ENCODE measurements at places on chromosomes 2 and 18. TPM values are rescaled to one million over a fixed set of nuclear protein-coding genes. Genes with fewer than 3 reads are reported as not detected.
A peak's percentile ranks its signal among the peaks of the same experiment; 100 is the strongest.

GRCh38 chr2:130767408-130767775 lies 12.1 kb downstream of the AMER3 start:
- no peak overlapping the region for H3K4me3 ChIP-seq
- no peak overlapping the region for H3K27ac ChIP-seq
- no peaks in the 10 kb centered on the region for H3K27me3 ChIP-seq
- H3K4me1 ChIP-seq: peaks cover 14% of the 10 kb centered on the region
- no peaks in the 10 kb centered on the region for H3K36me3 ChIP-seq

- no peak for DNase-seq
- no peaks in the 10 kb centered on the region for H3K27me3 ChIP-seq
- H3K4me1 ChIP-seq: no peaks in the 10 kb centered on the region
- no peaks in the 10 kb centered on the region for H3K36me3 ChIP-seq
- H3K4me3 ChIP-seq: no peak overlapping the region
Measured at GRCh38 chr2:30366199-30366691, 80.8 kb upstream of the LCLAT1 start.

DNA sequence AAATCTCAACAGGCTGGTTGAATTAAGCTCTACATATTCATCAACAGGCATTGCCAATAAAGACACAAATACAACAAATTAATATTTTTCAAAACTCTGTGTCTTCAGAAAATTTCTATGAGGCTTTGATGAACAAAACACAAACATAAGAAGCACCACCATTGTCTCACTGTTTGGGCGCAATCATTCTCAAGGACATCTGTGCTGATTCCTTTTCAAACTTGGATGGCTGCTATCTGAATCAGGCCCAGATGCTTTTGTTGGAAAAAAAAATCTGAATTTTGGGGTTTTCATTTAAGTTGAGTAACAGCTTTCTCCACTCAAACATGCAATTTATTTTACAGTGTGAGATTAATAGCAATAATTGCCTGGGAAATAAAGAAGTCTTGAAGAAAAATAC lies 173.8 kb downstream of the NRXN1 start:
- H3K4me3 ChIP-seq: no peak overlapping the region
- H3K36me3 ChIP-seq: no peaks in the 10 kb centered on the region
- H3K27me3 ChIP-seq: no peaks in the 10 kb centered on the region
- no peaks in the 10 kb centered on the region for H3K4me1 ChIP-seq
- no peak overlapping the region for H3K27ac ChIP-seq

DNA sequence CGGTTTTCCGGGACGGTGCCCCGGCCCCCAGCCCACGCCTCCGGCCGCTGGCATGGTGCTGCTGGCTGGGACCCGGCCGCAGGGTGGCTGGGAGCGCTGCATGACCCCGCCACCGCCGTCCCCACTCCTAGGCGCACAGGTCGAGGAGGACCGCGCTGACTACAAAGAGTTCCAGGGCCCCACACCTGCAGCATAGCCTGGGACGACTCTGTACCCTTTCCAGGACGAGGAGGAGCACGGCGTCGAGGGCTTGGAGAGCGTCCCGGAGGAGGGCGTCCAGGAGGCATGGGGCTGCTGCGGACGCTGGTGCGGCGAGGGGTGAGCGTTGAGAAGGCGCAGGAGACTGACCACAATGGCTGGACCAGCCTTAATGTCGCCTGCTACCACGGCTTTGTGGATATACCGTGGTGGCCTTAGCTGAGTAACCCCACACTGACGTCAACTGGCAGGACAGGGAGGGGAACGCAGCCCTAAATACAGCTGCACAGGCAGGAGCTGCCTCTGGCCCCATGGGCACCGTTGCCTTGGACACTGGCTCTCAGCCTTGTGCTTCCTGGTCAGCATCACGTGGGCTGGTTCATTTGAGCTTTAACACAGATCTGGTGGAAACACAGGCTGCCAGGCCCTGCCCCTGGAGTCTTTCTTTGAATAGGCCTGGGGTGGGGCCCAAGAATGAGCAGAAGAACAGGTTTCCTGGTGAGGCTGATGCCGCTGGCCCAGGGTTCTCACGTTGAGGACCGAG lies 40.9 kb upstream of the TRIM43B start:
- peak; percentile 11 for DNase-seq
- no peaks in the 10 kb centered on the region for H3K4me1 ChIP-seq
- H3K4me3 ChIP-seq: peak overlapping the region; percentile 66
- H3K27ac ChIP-seq: no peak overlapping the region

- DNase-seq: no peak
- no peaks in the 10 kb centered on the region for H3K36me3 ChIP-seq
- H3K27ac ChIP-seq: no peak overlapping the region
- no peaks in the 10 kb centered on the region for H3K4me1 ChIP-seq
- peaks cover 7% of the 10 kb centered on the region for H3K27me3 ChIP-seq
- H3K4me3 ChIP-seq: no peak overlapping the region
Measured at GRCh38 chr18:3836483-3837335, 386.7 kb downstream of the TGIF1 start.

The IRS1 gene
- 16.5 TPM for polyA plus RNA-seq
